ACHN (cell line): ENCODE measurements at places on chromosomes 2 and 18.

DNA sequence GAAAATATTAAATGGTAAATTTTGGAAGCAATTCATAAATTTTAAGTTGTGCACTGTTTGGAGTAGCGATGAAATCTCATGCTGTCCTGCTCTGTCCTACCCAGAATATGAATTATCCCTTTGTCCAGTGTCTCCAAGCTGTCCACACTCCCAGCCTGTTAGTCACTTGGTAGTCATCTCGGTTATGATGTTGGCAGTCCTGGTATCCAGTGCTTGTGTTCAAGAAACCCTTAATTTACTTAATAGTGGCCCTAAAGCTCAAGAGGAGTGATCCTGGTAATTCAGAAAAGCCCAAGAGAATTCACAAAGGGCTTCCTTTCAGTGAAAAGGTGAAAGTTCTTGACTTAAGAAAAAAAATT is 71.8 kb upstream of the STAM2 start:
- no peak for DNase-seq

DNA sequence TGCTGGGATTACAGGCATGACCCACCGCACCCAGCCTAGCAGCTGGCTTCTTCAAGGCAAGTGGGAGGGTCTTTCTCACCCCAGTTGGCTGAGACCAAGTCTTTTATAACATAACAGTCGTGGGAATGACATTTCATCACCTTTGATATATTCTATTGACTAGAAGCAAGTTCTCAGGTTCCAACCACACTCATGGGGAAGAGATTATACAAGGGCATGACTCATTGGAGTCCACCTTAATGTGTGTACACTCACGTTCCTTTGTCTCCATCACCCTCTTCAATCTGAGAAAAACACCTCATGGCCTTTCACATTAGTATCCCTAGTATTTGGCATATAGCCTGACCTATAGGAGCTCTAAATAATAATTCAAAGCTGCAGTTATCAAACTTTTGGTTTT is 2.8 kb upstream of the BBS5 start:
- DNase-seq = no peak

- DNase-seq = no peak
Observed at GRCh38 chr2:101474731-101475384, at the start of gene RFX8. Gene RFX8 (minus strand): TSS chr2:101475112. CDS start chr2:101466848, 8,264 bp downstream.

DNA sequence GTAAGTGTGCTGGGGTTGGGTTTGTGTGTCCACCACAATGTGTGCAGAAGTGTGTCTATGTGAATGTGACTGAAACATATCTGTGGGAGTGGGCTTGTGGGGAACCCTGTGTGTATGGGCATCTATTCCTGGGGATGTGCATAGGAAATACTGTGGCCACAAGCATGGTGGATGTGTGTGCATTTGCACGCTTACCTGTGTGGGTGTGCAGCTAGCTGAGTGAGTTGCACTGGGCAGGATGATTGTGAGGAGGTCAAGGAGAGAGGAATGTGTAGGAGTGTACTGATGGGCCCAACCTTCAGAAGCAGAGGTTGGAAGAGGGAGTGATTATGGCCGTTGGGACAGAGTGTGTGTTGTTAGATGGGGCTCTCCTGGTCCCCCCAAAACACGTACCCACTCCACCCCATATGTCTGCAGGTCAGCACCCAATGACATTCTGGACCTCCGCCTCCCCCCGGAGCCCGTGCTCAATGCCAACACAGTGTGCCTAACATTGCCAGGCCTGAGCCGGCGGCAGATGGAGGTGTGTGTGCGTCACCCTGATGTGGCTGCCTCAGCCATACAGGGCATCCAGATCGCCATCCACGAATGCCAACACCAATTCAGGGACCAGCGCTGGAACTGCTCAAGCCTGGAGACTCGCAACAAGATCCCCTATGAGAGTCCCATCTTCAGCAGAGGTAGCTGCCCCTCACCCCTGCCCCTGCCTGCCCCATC is 1.2 kb downstream of the WNT10A start:
- no peak for DNase-seq

DNA sequence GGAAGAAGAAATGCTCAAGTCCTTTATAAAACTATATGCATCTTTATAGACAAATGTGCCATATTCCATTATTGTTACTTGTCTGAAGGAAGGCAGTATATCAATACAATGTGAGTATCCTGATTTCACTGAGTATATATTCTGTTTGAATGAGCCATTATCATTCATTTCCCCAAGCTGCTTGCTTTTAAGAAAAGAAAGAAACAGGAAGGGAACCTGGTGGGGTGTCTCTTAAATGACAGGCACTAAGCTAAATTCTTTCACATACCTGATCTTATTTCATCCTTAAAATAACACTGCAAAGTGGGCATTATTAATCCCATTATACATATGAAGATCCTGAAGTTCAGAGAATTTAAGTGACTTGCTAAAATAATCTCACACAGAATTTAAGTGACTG is 307.9 kb downstream of the SLC8A1 start:
- no peak for DNase-seq

GRCh38 chr2:70676301-70677035 is 91.5 kb downstream of the ADD2 start:
- DNase-seq = no peak

DNA sequence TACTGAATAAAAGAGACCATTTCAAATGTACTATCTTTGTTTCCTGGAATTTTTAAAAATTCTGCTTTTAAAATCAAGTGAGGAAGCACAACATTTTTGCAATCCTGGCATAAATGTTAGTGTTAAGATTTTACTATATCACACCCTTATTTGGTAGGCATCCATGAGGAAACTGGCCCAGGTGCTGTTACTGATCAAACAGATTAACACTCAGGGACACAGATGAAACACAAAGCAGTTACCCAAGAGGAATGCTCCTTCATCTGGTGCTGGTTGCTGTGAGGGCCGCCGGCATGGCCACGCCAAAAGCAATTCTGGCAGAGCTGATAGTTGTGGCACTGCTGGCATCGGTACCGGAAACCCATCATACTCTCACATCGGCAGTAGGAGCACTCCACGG is 96.8 kb downstream of the DTNB start:
- no peak for DNase-seq

DNA sequence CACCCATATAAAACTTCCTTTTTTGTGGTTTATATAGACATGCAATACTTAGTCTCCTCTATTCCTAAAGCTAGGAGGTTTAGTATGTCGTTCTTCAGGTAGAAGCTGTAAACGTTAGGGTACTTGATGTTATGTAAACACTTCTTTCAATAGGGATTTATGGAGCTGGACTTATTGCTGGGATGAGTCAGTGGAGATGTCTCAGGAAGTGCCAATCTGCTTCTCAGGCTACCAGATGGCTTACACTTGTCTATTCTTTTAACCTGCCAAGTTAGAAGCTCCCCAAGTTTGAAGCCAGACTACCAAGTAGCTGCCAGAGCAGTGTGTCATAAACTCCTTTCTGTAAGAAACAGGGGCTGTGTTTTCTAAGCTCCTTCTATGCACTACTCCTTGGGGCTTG is 756.5 kb upstream of the LRRTM1 start:
- no peak for DNase-seq
